ENCODE measurements at places on chromosomes 7 and 10.

DNA sequence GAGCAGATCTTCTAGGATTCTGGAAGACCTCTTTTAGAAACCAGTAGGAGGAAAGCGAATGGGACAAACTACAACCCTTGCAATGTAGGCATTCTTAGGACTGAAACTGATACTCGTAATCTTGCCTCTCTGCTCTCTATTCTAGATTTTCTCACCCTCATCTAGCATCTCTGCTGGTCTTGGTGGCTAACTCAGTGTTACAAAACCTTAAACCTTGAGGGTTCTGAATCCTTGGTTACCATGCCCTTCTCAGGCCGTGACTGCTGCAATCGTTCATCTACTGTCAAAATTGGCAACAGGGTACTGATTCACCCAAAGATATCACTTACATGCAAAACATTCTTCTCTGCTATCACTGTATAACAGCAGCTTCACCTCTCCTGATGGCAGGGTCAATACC lies 55.2 kb downstream of the SAMD9 start:
- DNase-seq, result no peak

- DNase-seq, result no peak
Measured at GRCh38 chr7:91778416-91778815, 102.1 kb downstream of the MTERF1 start.

GRCh38 chr7:85075864-85076263 lies 111.0 kb downstream of the SEMA3D start:
- DNase-seq, result no peak

GRCh38 chr7:50185208-50185607 lies 92.2 kb upstream of the ZPBP start:
- DNase-seq, result no peak

GRCh38 chr7:29346231-29346978 lies 151.8 kb downstream of the CHN2 start:
- DNase-seq, result no peak

- no peak for DNase-seq
Measured at GRCh38 chr10:47027108-47027783, 116.0 kb downstream of the PTPN20 start.

DNA sequence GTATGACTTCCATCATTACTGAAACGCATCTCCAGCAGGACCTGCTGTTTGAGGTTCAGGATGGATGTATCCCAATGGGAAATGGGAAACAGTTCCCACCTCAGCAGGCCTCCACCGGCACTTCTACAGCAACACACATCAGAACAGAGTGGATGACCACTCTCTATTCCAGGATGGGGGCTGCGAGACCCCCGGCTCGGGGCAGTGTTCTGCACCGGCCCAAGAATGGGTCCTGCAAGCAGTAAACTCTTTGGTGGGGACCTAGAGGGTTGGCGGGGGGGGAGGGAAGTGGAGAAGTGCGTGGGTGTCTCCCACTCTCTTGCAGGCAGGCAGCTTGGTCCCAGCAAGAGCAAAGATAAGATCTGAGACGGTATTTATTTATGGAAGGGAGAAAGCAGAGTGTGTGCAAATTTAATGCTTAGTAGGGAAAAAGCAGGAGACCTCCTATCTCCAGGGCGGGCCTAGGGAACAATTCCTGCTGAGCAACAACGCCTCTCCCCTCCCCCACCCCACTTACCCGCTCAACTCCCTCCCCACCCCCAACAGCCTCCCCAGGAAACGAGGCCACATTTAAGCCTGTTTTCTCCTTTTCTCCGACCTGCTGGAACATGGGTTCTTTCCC lies 4.0 kb downstream of the SFMBT2 start:
- no peak for DNase-seq

DNA sequence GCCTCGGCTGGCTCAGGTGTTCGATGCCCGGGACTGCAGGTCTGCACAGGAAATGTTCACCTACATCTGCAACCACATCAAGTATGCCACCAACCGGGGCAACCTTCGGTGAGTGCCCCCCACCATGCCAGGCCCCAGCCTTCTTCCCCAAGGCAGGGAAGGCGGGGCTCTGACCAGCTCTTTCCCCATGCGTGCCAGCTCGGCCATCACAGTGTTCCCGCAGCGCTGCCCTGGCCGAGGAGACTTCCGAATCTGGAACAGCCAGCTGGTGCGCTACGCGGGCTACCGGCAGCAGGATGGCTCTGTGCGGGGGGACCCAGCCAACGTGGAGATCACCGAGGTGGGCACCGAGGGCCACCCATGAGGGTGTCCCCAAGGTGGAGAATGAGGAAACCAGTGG lies 7.5 kb downstream of the NOS3 start:
- DNase-seq, result no peak

- no peak for DNase-seq
Measured at GRCh38 chr7:133723044-133723443, 404.1 kb upstream of the LRGUK start.

GRCh38 chr7:133778472-133778871 lies 348.7 kb upstream of the LRGUK start:
- no peak for DNase-seq

DNA sequence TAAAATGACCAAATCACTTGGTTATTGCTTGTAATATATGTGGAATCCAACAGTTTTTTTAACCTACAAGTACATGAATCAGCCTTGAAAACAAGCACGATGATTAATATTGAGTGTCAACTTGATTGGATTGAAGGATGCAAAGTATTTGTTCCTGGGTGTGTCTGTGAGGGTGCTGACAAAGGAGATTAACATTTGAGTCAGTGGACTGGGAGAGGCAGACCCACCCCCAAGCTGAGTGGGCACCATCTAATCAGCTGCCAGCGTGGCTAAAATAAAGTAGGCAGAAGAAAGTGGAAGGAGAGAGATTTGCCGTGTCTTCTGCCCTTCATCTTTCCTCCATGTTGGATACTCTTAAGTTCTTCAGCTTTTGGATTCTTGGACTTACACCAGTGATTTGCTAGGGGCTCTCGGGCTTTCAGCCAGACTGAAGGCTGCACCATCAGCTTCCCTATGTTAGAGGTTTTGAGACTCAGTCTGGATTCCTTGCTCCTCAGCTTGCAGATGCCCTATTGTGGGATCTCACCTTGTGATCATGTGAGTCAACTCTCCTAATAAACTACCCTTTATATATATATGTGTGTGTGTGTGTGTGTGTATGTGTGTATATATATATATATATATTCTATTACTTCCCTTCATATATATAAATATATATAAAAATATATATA lies 118.4 kb upstream of the WDR11 start:
- no peak for DNase-seq

DNA sequence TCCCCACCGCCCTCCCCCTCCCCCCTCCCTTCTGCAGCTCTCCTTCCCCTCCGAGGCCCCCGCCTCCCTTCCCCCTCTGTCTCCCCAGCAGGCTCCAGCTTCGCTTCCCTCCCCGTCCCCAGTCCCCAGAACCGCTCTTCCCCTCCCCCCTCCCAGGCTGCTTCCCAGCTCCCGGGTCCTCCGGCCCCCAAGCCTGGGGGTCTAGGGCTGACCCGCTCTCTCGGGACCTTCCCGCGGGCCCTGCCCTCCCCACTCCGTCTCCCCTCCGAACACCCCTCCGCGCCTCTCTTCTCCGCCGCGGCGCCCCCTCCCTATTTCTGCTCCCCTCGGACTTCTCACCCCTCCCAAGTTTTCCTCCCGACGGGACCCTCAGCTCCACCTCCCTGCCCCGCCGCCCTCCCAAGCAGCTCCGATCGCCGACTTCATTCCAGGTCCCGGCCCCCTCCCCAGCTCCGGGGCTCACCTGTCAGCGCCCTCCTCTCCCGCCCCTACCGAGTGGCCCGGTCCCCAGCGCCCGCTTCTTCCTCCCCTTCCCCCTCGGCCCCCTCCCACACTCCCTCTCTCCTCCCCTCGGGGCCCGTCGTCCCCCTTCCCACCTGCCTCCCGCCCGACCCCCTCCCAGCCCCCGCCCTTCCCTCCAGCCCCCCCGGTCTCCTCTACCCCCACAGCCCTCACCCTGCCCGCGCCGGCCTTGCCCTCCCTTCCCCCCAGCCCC lies 990 bp downstream of the ZNF467 start:
- DNase-seq, result peak; percentile 57

GRCh38 chr10:131277969-131278368 lies 33.6 kb downstream of the TCERG1L start:
- DNase-seq, result no peak

- no peak for DNase-seq
Measured at GRCh38 chr7:98946389-98946788, 68.1 kb downstream of the TRRAP start.

GRCh38 chr10:31912898-31913850 lies 15.5 kb downstream of the ARHGAP12 start:
- no peak for DNase-seq

GRCh38 chr10:44374155-44374554 lies 10.7 kb downstream of the CXCL12 start:
- no peak for DNase-seq

DNA sequence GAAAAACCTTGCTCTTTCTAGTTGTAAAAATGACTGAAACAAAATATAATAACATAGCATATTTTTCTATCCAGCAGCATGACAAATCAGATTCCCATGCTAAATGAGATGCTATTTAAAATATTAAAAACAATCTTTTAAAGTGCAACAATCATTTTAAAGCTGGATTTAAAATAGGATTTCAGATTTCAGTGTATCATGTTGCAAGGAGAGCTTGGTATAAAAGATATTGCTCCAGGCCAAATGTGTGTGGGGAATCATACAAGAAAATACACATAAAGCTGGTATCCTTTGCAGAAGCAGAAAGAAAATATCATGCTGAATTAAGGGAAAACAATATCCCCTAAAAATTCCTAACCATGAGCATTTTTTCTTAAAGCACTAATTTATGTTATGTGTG lies 42.2 kb downstream of the SLC13A1 start:
- DNase-seq, result no peak

- DNase-seq, result no peak
Measured at GRCh38 chr10:57699944-57700343, 567.8 kb downstream of the IPMK start.

DNA sequence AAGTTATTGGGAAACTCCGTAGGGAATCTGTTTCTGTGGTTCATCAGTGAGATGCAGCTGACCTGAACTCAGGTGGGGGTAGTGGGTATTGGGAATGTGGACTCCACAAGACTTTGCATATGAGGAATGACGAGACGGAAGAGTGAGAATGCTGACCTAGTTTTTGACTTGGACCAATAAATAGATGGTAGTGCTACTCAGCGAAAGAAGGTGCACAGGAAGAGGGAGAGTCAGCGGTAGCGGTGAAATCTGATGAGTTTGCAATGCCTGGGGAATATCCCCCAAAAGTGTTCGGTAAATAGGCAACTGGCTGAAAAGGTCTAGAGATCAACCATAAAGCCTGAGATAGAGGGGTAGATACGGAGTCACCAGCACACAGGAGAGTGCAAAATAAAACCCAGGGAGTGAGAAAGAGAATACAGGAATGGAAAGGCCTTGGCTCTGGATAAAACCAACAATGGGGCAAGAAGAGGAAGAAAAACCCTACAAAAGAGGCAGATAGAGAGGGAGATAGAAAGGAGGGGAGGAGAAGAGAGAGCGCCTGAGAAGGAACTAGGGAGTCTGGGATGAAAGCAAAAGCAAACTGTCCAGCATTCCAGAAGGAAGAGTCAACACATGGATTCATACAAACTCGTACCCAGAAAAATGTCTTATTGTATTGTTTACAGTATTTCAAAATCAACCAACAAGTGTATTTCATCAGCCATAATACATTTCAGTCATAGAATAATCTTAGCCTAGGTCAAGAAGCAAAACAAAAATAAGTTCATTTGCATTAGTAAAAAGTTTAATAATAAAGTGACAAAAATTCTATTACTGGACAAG lies 5.4 kb downstream of the ARHGAP21 start:
- no peak for DNase-seq

Measured in NCI-H2029 (cell line).